ENCODE measurements at places on chromosomes 6 and 20.

- peak; percentile 44 for DNase-seq
These were observed 10.3 kb upstream of the TULP1 start for GRCh38 chr6:35522660-35523658.

GRCh38 chr6:36615018-36615761, 21.0 kb downstream of the SRSF3 start:
- no peak for DNase-seq

GRCh38 chr6:9699888-9700287, 715.0 kb downstream of the TFAP2A start:
- DNase-seq = no peak

- DNase-seq = no peak
These were observed 63.4 kb downstream of the RPP40 start for GRCh38 chr6:4940416-4940815.

GRCh38 chr6:20710341-20710740, 176.1 kb downstream of the CDKAL1 start:
- no peak for DNase-seq

DNA sequence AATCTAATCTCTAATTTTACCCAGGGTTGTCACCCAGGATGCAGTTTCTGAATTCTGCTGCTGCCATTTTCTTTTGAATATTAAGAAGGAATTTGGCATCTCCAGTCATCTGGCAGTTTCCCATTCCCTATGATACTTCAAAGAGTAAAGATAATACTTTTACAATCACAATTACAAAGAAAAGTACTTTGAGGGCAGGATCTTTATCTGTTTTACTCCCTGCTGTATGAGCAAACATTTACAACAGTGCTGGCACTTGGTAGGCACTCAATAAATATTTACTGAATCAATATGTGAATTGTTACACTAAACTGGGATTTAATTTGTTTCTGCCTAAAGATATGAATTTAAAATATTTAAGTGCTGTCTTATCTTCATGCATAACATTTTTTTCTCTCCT, 224.9 kb downstream of the EPHA7 start:
- DNase-seq = no peak

- DNase-seq = no peak
These were observed 9.4 kb downstream of the TLDC2 start for GRCh38 chr20:36885356-36885755.

GRCh38 chr20:9626357-9626756, 112.0 kb downstream of the LAMP5 start:
- DNase-seq = no peak

DNA sequence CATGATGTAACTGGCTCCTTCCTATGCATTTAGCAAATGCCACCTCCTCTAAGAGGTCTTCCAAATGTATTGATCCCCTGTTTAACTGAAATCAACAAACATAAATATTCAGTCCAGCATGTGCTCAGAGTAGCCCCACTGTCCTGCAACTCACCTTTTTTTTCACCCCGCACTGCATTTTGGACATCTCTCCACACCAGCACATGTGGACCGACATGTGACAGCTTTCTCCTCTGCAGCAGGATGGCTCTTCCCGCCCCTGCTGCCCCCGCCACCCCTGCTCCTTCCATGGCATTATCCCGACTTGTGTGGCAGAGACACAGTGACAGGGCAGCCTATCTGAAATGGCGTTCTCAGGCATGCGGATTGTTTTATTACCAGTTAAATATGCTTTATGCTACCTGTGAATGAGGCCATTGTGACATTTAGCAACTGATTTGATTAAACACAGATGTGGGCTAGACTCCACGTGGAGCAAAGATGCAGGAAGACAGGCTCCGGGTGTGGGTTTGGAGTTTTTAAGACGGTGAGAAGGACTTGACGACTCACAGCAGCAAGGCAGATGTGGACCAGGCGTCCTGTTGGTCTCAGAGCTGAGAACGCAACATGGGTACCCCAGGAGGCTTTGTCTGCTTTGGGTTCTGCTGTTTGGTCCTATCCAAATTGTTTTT, 161.2 kb downstream of the EYA2 start:
- no peak for DNase-seq

DNA sequence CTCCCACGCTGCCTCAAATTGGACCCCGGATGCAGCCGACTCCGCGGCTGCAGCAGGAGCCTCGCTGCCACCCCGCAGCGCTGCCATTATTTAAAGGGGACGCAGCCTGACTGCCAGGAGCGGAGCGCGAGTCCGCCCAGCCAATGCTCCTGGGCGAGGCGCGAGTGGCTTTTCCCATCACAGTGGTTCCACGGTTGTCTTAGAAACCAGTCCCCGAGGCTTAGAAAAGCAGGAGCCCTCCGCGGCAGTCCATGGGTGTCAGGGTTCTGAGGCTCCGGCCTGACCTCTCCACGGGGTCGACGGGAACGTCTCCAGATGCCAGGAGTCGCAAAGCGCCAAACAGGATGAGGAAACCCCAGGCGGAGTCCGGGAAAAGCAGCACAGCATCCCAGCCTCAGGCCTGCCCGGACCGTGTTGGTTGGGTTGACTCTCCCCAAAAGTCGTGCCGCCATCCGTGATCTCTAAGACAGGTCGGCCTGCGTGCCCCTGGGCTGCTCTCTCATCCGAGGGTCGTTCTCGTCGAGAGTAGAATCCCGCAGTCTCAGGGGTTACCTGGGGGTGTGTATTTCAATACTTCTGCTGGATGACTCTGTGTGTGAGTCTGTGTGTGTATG, 975.8 kb upstream of the DEFB115 start:
- DNase-seq = no peak

DNA sequence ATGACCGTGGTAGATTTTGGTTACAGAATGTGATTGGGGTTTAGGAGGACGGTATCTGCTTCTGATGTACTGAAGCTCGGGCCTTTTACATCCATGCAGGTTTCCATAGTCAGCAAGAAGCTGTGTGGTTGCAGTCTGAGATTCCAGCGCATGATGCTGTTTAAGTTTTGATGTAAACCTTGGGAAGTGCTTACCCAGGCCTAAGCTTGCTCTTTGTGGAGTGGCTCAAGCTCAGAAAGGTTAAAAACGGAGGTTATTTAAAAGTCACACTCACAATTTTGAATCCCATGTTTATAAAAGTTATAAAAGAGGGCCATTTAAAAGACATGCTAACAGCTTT, 121.4 kb downstream of the TIAM2 start:
- DNase-seq = no peak

GRCh38 chr6:158879180-158879579, 60.0 kb upstream of the EZR start:
- no peak for DNase-seq

DNA sequence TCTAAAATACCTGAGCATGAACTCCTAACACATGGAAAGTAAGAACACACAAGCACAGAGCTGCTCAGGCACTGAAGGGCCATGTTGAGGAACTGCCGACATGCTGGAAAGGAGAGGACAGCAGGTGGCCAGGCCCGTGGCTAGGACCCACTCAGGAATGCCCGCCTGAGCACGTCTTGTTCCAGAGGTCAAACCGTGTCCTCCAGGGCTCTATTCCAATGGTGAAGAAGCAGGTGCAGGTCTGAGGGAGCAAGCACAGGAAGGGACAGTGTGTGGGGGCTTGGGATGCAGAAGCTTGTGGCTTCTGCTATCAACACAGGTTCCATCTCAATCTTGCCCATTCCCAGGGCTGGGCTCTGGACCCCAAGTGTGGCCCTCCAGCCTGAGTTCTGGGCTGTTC, 20.7 kb downstream of the CST9L start:
- no peak for DNase-seq

GRCh38 chr6:140062043-140063020, 687.9 kb upstream of the CITED2 start:
- DNase-seq = no peak

- no peak for DNase-seq
These were observed 284.4 kb upstream of the RNF24 start for GRCh38 chr20:4299773-4300172.

DNA sequence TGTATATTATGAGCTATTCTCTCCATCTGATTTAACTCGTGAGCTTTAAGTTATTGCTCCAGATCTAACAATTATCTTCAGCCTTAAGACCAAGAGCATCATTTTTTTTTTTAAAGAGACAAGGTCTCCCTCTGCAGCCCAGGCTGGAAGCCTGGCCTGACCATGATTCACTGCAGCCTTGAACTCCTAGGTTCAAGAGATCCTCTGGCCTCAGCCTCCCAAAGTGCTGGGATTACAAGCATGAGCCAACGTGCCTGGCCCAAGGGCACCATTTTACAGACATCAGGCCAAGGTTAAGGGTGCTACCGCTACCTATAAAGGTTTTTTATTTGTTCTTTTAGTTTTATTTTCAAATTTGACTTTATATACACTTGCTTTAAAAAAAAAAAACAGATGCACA, 2.3 kb downstream of the SUPT3H start:
- no peak for DNase-seq

DNA sequence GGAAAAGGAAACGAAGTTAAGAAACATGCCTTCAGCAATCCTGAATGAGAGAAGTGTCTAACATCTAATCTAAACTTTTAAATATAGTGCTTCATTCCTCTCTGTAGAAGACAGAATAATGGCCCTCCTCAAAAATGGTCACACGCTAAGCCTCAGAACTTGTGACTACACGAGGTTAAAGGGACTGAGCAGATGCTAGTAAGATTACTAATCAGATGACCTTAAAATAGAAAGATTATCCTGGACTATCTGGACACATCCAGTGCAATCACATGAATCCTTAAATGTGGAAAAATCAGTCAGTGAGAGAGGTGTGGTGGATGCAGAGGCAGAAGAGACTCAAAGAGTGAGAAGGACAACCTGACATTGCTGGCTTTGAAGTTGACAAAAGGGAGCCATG, 126.1 kb downstream of the TBX18 start:
- DNase-seq = no peak

DNA sequence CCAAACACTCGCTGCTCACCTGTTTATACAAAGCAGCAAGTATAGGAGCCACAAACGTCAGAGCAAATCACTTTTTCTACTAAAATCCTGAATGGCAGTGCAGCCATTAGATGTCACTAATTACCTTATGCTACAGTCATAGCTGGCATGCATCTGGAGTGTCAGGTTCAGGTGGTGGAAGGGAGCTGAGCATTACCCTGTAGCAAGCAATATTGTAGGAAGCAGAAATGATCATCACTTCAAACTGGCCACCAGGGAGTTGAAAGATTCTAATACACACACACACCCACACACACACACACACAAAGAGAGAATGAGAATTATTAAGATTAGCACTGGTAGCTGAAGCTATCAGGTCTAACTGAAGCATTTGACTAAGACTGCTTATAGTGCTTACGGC, 75.8 kb downstream of the EFHC1 start:
- no peak for DNase-seq

GRCh38 chr6:135183002-135183531, 2.0 kb downstream of the MYB start:
- peak; percentile 59 for DNase-seq

- DNase-seq = no peak
These were observed 1.2 kb downstream of the SLC2A4RG start for GRCh38 chr20:63740627-63741353.

GRCh38 chr20:61360296-61360695, 108.2 kb downstream of the CDH4 start:
- no peak for DNase-seq

DNA sequence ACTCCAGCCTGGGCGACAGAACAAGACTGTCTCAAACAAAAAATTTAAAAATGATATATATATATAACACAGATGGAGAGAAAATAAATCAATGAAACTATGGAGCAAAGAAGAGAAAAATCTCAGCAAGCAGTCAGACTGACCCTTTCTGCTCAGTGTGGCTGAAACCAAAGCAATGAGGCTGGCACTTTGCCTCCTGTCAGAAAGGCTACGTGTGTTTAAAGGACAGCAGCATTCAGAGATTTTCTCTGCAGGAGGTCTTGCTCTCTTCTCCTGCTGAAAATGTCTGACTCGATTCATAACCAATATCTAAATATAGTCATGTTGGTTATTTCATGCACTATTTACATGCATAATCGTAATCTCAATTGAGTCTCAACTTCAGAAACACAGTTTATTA, 527.0 kb upstream of the JARID2 start:
- DNase-seq = no peak

GRCh38 chr20:43727980-43728590, 1.3 kb upstream of the GTSF1L start:
- no peak for DNase-seq

- no peak for DNase-seq
These were observed 105.8 kb downstream of the SCML4 start for GRCh38 chr6:107718341-107718740.

- DNase-seq = no peak
These were observed 8.1 kb upstream of the AHI1 start for GRCh38 chr6:135505648-135506047.

- no peak for DNase-seq
These were observed 127.5 kb downstream of the BTBD9 start for GRCh38 chr6:38512211-38512610.

DNA sequence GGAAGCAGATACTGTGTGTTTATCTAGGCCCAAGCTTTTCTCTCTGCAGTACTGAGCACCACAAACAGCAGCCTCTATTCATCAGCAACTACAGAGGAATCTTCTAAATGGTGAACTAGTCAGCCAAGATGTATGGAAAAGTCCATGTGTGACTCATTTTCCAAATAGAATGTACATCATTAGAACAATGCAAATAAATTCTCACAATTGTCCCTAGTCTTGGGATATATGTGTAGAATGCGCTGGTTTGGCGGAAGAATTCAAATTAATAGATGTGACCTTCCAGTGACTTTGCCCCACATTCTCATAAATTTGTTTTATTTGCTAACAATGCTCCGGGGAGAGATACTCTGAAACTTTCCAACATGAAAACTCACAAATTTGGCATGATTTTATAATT, 436.2 kb downstream of the CBLN4 start:
- DNase-seq = no peak

- DNase-seq = no peak
These were observed 20.2 kb downstream of the SENP6 start for GRCh38 chr6:75621846-75622245.

GRCh38 chr6:105992315-105992961, 93.7 kb upstream of the PRDM1 start:
- peak; percentile 74 for DNase-seq

DNA sequence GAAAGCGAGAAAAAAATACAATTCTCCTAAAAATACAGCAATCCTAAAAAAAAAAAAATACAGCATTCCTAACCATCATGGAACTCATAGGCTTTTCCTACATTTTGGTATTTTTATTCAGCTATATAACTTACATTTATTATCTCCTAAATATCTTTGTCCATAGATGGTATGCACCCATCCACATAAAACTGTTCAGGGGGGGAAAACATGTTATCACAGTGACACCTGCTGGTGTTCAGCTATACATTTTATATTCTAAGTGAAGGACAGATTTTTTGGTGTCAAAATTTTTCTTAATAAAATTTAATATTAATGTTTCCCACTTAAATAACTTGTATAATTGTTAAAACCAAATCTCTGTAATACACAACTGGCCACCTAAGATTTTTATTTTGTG, 58.0 kb downstream of the BLOC1S5 start:
- no peak for DNase-seq

DNA sequence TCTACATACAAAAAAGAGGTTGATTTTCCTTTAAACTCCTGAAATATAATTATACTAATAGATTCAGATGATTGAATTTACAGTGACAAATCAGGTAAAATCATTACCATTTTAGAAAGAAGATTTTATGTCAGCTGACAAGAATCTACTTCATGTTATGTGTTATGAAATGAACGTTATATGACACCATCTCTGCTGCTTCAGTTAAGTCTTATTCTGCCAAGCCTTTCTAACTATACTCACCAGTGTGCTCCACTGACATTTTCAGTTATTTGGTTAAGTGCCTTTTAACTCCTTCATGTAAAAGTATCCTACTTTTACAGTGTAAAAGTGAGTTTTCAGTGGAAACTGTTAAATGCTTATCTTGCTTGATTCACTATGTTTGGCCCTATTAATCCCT, 80.4 kb downstream of the RWDD2A start:
- DNase-seq = no peak

- DNase-seq = no peak
These were observed 6.0 kb downstream of the TMEM30A start for GRCh38 chr6:75278474-75279077.
